ENCODE measurements at places on chromosomes 11 and 22.

DNA sequence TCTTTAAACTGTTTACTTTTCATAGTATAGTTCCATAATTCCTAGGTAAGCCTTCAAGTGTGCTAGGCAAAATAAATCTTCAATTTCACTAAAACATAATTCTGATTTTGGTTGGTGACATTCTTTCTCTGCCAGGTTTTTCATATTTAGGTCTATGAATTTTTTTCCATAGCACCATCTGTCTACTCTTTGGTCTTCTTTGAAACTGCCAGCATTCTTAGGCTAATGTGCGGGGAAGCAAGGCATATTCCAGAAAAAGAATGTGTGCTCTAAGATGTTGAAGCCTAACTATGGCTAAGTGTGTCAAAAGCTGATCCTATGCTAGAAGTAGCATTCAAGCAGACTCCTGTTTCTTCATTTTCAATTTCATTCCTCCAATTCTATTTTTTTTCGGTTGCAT lies 213.9 kb upstream of the C11orf87 start:
- DNase-seq = no peak

DNA sequence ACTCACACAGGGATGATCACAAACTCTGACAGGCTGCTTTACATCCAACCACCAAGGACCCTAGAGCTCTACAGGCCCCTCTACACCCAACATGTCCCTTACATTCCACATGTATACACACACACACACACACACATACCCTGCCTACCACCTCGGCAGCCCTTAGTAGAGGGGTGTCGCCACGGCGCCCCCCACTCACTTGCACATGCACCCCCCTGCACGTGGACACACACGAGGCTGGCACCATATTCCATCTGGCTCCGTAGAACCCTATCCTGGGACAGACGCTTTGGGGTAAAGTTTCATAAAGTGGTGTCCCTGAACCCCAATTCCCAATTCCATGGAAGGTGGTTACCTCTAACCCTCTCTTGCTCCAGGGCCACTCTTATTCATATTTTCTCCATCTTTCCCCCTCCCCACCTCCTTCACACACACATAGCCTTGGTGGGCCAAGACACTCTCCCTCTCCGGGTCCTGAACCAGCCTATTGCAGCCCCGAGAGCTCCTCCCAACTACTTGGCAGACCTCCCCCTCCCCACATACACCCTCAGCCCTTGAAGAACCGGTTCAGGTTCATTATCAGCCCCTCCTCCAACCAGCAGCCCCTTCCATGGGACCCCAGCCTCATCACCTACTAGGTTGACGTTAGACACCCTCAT lies 809 bp downstream of the PDE2A start:
- no peak for DNase-seq

DNA sequence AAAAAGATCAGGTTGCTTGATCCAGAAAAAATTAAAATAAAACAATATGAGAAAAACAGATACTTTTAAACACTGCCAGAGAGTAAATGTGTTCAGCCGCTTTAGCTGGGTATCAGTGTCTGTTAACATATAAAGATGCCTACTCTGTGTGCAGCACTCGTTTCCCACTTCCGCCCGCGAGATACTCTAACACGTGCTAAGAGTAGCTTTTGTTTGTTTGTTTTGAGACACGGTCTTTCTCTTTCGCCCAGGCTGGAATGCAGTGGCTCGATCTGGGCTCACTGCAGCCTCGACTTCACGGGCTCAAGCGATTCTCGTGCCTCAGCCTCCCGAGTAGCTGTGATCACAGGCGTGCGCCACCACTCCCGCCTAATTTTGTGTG lies 531 bp upstream of the MEN1 start:
- no peak for DNase-seq

DNA sequence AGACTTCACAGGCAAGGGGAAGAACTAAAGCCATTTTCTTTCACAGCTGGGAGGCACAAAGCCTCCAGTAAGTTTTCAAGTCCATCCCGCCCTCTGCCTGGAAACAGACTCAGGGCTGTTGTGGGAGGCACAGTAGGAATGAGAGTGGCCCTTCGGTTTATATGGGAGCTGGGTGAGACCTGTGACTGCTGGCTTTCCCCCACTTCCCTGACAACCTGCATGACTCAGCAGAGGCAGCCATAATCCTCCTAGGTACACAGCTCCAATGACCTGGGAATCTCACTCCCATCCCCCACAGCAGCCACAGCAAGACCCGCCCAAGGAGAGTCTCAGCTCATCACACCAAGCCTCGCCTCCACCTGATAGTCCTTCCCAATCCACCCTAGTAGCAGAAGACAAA lies 12.1 kb upstream of the TMEM45B start:
- no peak for DNase-seq

DNA sequence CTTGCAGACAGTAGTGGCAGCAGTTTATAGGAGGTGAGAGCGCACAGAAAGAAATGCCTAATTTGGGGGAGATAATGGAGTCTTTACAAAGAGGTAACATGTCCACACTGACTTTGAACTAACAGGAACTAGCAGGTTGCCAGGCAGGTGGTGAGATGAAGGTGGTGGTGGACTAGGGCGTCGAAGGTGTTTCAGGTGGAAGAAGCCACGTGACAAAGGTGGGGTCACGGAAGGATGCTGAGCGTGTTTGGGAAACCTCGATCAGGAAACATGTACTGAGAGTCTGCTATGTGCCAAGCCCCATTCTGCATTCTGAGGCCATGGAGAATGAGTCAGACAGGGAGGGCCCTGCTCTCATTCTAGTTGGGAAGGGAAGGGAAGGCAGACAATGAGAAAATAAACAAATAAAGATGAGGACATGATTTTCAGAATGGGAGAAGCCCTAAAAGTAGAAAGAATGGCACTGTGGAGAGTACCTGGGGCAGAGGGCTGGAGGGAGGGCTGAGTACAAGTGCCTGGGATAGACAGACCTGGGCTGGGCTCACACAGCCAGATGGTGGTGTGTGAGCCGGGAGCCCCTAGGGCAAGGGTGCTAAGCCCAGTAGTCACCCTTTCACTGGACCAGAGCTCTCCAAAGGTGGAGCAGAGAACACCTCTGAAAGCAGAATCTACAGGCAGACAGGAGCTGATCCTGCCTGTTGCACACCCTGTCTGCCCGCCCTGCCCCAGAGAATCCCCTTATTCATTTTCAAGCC lies 16.2 kb upstream of the NNMT start:
- no peak for DNase-seq

DNA sequence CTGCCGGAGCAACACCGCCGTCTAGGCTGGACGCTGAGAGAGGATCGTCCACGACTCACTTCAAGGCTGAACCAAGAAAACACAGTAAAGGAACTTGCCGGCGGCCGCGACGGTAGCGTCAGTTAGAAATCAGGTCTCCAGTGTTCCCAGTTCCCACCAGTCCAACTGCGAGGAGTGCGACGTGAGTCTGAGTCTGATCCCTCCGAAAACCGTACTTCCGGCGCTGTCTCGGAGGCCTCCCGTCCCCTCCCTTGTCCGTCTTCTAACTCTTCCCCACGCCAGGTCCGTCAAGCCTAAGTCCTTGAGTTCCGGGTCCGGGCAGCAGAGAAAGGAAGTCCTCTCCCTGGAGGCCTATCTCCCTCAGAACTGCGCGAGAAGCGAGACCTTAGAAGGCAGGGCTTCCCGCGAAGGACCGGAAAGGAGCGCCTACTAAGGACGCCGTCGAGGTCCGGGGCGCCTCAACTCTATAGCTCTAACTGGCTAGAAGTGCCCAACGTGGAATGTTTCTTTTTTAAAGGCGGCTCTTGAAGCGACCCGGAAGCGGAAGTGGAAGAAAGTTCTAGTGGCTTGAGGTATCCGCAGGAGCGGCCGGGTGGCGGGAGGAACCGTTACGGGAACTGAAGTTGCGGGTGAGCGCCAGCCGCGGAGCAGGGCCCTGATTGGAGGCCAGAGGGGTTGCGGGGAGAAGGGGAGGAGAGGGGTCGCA lies at the start of the genes BANF1 and EIF1AD:
BANF1 (plus strand) TSS at position 562 of the 706 bp plus-strand sequence. CDS start 748 bp downstream, outside the sequence.
EIF1AD (minus strand) TSS at position 216 of the 706 bp plus-strand sequence. CDS start 1,768 bp downstream, outside the sequence.
- DNase-seq = peak; percentile 80

DNA sequence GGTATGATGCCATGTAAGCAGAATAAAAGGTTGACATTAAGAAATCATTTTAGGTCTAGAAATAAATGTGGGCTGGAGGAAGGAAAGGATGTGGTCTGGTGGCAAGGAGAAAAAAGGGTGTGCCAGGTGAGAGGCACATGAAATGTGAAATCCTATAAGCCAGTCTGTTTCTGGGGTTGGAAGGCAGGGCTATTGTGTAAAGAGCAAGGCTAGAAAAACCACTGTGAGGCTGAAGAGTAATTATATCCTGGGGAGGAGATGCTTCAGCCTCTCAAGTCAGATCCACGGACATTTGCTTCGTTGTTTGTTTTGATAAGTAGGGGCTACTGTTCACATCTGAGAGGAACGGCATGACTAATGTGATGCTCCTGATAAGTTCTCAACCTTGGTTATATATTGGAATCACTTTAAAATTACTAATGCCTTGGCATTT lies 77.5 kb upstream of the CTSC start:
- no peak for DNase-seq

DNA sequence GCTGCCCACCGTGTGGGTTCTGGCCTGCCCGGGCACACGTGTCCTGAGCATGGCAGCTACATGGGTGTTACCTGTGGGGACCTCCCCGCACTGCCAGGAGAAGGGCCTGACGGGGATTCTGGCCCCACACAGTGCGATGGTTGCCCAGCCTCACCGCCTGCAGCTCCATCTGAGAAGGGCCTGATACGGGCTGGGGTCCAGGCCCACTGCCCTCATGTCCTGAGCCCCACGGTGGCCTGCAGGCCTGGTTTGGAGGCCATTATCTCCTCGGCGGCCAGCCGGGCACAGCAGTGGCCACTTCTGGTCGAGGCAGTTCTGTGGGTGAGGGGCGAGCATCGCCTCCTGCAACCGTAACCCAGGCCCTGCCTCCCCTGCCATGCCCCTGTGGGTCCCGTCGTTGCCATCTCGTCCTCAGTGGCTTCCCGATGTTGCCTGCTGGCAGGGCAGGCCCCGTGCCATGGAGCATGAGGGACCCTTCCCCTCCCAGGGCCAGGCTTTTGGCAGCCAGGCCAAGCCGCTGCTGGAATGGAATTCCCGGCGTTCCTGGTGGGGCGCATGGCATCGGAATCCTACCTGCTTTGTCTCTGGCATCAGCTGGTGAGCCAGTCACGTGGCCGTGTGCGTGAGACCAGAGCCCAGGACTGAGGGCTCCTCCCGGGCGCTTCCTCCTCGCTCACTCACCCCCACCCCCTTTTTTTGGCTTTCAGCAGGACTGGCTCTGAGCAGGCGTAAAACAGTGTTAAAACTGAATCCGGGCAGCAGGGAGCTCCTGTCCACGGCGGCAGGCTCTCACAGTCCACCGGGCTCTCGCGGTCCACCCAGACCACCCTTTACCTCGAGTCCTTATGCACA lies 71.9 kb upstream of the PPARA start:
- no peak for DNase-seq

DNA sequence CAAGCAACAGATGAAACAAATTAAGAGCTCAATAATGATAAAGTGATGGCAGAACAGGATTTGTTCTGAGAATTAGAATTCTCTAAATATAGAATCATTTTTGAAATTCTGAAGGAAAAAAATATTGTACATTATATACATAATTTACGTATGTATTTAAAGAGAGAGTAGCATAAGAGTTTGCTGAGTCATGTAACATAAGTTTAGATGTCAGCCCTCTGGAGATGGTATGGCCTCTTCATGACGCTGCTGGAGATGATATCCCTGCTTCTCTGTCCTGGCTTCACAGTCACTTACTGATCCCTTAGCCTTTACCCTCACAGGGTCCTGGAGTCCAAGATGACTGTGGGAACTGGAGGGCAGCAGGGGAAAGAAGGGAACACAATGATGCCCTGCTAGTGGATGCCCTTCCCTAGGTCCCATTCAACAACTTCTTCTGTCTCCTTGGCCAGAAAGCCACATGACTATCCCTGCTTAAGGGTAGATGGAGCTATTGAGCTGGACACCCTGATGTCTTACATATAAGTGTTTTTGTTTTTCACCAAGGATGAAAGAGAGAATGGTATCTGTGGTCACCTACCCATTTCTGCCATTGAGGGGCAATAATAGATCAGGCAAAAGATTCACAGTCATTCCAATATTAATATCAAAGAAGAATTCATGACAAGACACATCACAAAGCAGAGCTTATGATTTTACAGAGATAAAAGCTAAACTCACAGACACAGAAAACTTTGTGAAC lies 753.1 kb downstream of the TBC1D22A start:
- DNase-seq = no peak

GRCh38 chr22:40479126-40479800 lies 108.9 kb downstream of the SGSM3 start:
- DNase-seq = no peak

- DNase-seq = no peak
Observed at GRCh38 chr11:133134314-133135173, 397.8 kb downstream of the OPCML start.

- DNase-seq = no peak
Observed at GRCh38 chr11:47566149-47566698, 825 bp downstream of the PTPMT1 start.

- no peak for DNase-seq
Observed at GRCh38 chr11:40716344-40717130, 742.9 kb downstream of the LRRC4C start.

DNA sequence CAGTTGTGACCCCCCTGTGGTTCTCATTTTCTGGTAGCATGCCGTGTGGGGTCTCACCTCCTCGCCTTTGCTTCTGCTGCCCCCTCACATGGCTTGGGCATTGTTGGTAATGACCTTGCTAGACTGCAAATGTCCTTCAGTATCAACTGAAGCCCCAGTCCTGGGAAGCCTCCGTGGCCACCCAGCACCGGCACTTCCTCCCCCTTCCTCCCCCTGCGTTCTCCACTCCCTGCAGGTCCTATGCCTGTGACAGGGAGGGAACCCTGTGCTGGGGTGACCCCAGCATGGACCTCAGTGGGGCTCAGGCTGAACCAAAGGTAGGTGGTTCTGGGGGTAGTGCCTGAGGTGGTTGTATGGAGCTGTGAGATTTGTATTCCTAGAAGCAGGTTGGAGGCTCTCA lies 5.9 kb downstream of the ST3GAL4 start:
- DNase-seq = no peak

GRCh38 chr22:50486561-50487289 lies at the start of gene MIOX:
Gene MIOX, plus strand, starts transcription at chr22:50486859. Its CDS starts 39 bp downstream, at chr22:50486898.
- no peak for DNase-seq

DNA sequence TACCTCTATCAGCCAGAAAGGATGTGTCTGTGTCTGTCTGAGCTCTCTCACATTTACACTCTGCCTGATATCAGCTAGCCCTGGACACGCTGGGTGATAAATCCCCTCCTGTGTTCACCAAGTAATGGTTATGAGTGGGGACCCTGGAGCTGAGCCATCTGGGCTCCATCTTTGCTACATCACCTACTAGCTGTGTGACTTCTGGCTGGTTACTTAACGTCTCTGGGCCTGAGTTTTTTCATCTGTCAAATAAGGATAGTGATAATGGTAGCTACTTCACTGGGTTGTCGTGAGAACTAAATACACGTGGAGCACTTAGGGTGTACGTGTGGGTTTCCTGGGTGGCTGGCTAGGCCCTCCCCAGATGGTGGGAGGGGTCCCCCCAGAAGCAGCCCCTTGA lies 22.9 kb downstream of the UQCR10 start:
- DNase-seq = no peak
